ENCODE measurements at places on chromosomes 7 and 10.

DNA sequence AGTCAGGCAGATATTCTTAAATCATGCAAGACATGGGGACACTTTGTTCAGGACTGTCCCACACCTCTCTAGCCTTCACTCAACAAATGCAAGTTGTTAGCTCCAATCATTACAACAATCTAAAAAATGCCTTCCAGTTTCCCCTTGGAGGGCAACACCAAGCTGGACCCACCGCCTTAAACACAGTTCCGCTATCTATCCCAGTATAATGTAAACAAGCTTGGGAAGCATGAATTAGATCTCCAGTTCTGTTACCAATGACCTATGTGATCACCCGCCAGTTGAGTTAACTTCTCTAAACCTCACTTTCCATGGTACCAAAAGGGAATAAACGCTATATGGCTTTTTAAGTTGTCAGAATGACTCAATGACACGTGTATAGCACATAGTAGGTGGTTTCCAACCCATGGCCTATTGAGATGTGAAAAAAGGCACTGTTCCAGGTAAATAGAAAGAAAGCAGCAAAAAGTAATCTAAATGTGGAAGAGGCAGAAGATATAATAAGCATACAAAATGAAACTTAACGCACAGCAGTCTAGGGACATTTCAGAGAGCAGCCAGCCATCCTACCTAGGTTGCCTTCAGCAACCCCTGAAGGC, 2.4 kb upstream of the REEP3 start:
- no peak for DNase-seq

DNA sequence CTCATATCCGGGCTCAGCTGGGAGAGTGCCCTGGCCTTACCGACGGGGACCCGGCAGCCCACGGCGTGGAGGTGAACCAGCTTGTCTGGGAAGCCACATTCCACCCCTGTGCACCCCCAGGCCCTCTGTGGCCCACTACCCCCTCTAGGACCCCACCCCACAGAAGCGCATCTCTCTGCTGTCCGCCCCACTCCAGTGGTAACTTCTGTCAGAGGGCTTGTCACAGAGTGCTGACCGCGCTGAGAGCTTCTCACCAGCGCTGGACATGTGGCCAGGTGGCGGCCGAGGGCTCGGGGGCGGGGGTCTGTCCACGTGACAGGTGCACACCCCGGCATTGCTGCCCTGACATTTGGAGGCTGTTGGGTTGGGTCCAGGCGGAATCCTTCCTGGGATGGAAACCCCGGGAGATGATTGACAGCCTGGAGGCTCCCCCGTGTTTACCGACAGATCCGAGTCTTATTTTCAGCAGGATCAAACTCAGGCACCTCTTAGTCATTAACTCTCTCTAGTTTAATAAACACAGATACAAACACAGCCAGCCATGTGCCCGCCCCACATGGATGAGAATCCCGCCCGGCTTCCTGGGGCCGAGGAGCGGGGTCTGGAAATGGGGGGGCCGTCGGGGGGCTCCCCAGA, 5.1 kb downstream of the ELFN1 start:
- DNase-seq: no peak

DNA sequence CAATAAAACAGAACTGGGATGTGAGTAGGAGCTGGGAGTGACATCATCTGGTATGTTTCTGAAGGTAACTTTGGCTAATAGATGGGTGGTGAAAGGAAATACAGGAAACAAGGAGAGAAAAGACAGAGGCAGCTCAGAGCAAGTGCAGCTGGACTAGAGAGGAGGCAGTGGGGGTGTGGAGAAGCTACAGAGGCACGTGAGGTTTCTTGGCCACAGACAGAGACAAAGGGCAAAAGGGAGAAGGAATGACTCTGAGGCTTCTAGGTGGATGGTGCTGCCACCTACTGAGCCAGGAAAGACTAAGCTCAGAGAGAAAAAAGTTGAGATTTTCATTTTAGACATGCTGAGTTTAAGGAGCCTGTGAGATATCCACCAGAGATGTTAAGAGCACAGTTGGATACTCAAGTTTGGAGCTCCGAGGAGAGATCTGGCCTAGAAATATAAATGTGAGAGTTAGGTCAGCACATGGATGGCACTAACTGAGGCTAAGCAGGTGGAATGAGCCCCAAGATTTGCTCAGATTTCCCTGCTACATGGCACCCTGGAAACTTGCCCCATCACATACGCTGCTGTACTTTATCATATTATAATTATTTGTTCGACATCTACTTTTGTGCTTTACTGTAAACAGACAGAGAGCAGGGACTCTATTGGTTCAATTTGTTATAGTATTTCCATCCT, 293.0 kb upstream of the IMMP2L start:
- no peak for DNase-seq

GRCh38 chr10:117318909-117319308, 56.3 kb downstream of the PDZD8 start:
- no peak for DNase-seq

DNA sequence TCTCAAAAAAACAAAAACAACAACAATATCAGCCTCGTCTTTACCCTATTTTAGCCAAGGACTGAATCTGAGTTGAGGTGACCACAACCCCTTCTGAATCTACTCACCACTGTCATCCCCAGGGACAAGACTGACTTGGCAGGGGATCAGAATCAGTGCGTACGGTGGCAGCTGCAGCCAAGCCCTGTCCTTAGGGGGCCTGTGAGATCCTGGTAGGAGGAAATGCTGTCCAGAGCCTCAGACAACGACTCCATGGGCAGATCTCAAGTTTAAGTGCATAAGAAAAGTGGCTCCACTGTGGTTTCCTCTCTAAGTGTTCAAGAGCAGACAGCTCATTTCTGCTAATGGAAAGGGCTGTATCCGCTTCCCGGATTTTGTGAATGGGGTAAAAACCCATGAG, 22.4 kb upstream of the CYTH3 start:
- DNase-seq: no peak

- DNase-seq: no peak
Measured at GRCh38 chr10:4670737-4671136, 155.3 kb upstream of the AKR1E2 start.

DNA sequence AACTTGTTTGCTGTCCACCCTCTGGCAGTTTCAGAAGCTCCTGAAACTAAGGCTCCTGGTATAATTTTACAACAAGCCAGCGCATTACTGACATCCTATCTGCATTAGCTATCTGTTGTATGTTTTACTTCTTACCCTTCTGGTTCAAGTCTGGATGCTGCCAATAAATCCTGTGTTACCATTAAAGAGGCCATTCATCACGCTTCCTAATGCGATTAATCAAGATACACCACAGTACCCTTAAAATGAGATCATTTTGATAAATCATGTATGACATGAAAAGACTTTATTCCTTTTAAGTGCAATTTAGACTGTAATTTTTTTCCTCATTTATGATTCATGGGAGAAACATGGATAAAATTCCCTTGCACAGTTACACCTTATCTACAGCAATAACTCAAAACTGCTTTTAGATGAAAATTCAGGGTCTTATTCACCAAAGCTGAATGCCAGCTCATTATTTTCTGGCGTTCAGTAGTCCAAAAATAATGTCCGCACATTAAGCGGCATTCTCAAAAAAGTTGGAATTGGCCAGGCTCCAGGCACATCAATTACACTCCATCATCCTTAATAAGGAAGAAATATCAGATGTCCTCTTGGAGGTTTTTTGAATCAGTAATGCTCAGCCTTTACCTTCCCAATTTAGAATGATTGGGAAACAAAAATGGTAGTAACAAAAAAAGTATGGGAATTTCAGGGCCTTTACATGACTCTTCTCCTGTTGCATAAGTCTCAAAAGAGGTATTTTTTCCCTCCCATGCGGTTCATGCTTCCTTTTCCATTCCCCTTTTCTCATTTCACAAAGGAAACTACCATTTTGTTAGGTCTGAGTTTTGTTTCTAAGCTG, 878.5 kb downstream of the LRMDA start:
- no peak for DNase-seq

GRCh38 chr7:137418841-137419240, 75.3 kb upstream of the PTN start:
- DNase-seq: no peak

DNA sequence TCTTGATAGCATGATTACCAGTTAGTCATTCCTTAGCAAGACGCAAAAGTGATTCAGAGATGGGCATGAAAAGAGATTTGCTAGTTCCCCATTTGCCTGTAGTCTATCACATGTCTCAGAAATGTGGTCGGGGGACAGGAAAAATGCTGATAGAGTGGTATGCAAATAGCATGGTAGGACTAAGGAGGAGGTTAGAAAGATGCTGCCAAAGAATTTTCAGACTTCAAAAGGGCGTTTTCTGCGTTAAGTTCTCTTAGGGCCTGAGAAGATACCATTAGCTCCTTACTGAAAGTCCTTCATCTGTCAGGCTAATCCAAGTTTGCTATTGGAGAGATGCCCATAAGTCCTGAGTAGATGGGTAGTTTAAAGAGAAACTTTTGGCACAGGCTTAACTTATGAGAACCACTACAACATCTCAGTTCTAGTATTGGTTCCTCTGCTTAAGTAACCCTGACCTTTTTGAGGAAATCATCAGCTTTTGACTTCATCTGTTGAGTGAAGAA, 2.7 kb downstream of the CALD1 start:
- no peak for DNase-seq

DNA sequence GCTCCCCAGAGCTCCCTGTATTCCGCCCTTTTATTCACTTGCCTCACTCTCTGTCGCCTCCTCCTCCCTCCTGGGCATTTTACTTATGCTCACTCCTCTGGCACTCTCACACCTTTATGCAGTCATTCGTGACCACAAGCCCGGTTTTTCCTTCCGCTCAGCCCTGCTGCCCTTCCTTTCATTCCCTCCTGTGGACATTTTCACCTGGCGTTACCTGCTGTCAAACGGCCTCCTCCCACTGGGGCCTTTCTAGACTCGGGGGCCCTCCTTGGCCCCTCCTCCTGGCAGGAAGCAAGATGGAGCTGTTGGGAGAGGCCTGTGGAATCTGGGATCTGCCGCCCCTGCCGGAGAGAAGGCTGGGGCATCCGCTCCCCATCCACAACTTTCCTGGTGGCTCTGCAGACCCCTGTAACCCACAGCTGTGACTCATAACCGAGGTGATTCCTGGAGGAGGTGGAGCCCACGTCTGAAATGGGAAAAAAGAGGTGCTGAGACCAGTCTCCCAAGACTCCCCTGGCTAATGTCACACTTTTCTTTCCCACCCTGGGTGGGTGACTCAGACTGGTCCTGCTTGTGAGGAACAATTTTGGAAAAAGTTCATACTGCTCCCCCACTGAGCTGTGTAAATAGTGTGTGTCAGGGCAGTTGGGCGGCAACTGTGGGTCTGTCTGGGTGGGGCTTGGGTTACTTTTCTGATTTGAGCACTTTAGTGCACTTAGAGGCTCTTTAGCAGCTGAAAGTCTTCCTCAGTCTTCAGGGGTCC, 1.2 kb downstream of the VCL start:
- DNase-seq: no peak

GRCh38 chr10:70880077-70880534, 8.3 kb downstream of the PCBD1 start:
- DNase-seq: peak; percentile 68

- DNase-seq: no peak
Measured at GRCh38 chr10:10911471-10911921, 106.2 kb upstream of the CELF2 start.

DNA sequence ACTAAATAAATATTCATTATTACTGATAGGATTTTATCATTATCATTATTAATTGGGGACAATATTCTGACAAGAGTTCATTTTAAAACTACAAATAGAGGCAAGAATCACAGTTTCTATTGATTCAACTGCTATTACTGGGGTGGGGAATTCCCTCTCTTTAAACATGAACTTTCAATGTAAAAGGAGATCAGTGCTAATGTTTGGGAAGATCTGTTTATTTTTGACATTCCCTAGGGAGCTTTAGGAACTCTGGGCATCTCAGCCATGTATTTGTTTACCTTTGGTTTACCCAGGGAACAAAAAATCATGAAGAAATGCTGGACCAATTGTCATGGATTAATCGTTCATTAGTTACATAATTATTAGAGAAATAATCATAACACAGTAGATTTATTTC, 443.2 kb upstream of the AKR1E2 start:
- no peak for DNase-seq

- DNase-seq: no peak
Measured at GRCh38 chr10:72541337-72541736, 84.5 kb downstream of the MICU1 start.

DNA sequence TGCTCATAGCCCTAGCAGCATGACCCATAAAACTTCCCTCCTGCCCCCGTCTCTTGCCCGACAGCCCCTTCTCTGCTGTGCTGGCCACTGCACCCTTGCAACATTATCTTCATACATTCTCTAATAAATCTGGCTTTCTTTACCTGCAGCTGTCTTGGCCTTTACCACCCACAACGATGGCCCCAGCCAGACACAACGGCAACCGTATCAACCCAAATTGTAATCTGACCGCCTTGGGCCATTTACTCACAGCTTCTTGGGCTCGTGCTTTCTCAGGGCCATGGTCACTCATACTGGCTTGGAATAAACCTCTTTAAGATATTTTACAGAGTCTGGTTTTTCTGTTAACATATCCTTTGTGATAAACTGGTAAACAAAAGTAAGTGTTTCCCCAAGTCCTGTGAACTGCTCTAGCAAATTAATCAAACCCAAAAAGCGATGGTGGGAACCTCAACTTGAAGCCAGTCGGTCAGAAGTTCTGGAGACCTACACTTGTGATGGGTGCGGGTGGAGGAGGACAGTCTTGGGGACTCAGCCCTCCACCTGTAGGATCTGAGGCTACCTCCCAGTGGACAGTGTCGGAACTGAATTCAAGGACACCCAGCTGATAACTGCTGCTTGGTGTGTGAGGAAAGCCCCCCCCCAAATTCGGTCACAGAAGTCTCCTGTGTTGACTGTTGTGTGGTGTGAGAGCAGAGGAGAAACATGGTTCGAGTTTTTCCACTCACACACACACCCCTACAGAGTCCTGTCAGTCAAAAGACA, 87.6 kb upstream of the ATP6V0A4 start:
- DNase-seq: no peak

DNA sequence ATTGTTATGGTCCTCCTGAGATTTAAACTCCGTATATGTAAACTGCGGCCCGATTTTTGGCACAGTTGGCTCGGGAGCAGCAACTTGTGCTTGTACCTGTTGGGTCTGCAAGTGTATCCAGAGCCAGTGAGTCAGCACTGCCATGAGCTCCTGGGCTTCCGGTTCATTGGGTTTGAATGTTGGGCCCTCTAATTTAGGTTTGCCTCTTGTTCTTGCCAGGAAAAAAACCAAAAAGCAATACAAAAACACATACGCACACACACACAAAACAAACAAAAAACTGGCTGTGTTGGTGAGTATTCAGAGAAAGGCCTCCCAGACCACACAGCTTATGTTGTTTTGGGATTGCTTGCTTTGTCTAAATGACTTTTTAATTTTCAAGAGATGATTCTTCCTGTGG, 26.3 kb downstream of the SND1 start:
- no peak for DNase-seq

GRCh38 chr7:87152897-87153641, 816 bp downstream of the DMTF1 start:
- peak; percentile 23 for DNase-seq

GRCh38 chr10:6461961-6462360, 118.1 kb downstream of the PRKCQ start:
- no peak for DNase-seq

DNA sequence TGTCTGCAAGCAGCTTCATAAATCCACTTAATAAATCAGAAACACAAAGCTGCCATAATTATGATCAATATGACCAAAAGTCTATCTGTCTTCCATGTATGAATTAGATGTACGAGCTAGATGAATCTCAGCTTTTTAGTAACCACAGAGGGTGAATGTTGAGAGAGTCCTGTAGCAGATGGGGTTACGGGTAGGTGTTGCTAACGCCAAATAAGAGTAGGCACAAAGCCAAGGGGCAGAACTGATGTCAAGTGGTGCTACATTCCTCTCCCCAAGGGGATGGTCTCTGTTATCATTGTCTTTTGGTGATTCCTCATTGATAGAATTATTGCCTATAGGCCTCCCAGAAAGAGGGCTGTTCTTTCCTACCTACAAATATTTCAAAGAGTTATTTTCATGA, 257.8 kb downstream of the PCLO start:
- no peak for DNase-seq

Data from activated T-cell treated with anti-CD3 and anti-CD28 coated beads for 24 hours (primary cell).